ENCODE measurements at places on chromosomes 13 and 19.
A peak's percentile ranks its signal among the peaks of the same experiment; 100 is the strongest.

DNA sequence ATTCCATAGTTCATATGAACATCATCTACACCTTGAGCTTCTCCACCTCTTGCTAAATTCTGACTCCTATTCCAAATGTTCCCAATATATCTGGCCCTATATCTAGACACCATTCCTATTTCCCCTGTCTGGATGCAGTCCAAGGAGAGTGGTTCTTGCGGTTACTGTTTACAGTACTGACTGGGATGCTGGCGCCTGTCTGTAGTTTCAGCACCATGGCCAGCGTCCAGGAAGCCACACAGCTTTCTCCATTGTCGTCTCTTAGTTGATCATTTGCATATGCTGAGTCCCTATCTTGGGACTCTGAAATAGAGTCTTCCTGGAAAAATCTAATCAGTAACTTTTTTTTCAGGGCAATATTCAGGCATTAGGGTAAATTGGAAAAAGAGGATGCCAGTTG, 14.9 kb downstream of the LAIR2 start:
- H3K36me3 ChIP-seq = no peaks in the 10 kb centered on the region
- no peaks in the 10 kb centered on the region for H3K4me1 ChIP-seq
- no peak overlapping the region for H3K27ac ChIP-seq
- H3K4me3 ChIP-seq = no peak overlapping the region
- DNase-seq = peak; percentile 91

DNA sequence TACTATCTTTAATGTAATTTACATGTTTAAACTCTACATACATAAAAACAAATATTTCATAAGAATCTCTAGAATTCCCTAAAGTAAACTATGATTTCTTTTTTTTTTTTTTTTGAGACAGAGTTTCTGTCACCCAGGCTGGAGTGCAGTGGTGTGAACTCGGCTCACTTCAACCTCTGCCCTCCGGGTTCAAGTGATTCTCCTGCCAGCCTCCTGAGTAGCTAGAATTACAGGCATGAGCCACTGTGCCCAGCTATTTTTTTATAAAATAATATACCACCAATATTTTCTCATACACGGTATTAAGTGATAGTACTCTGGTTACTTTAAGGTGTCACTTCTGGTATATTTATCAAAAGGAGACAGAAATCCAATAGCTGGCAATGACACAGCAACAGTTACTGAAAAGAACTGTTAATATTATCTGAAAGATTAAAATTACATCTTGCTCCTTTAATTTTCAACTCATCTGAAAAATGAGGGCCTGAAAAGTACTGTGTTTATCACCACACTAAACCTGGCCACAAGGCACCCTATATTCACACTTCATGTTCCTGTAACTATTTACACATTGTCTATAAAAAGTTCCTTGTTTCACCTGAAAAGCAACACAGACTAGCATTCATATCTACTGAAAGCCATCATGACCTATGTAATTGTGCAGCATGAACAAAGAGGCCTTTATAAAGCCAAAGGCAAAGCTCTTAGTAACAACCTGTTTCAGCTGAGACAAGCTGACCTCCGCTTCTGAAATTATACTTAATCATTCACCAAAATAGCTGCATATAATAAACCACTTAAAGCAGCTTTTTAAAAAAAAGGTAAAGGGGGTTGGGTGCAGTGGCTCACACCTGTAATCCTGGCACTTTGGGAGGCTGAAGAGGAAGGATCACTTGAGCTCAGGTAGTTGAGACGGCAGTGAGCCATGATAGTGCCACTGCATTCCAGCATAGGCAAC, 106.1 kb downstream of the SLC25A15 start:
- H3K36me3 ChIP-seq = no peaks in the 10 kb centered on the region
- no peaks in the 10 kb centered on the region for H3K4me1 ChIP-seq
- DNase-seq = no peak
- no peak overlapping the region for H3K27ac ChIP-seq
- no peaks in the 10 kb centered on the region for H3K27me3 ChIP-seq
- H3K4me3 ChIP-seq = no peak overlapping the region

GRCh38 chr19:2567996-2568395, 92.1 kb downstream of the GADD45B start:
- no peak overlapping the region for H3K27ac ChIP-seq
- H3K4me1 ChIP-seq = peaks cover 9% of the 10 kb centered on the region
- no peaks in the 10 kb centered on the region for H3K36me3 ChIP-seq
- no peaks in the 10 kb centered on the region for H3K27me3 ChIP-seq
- no peak overlapping the region for H3K4me3 ChIP-seq

DNA sequence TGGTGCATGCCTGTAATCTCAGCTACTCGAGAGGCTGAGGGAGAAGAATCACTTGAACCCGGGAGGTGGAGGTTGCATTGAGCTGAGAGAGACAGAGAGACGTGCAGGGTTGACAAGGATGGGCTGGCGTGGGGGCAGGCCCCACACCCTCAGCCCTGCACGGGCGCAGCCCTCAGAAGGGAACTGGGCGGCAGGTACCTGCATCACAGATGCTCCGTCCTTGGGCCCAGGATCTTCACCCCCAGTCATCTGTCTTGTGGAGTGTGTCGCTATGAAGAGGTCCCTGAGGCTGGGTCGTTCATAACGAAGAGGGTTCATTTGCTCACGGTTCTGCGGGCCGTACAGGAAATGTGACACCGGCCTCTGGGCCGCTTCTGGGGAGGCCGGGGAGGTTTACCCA, 20.3 kb downstream of the C2CD4C start:
- H3K27ac ChIP-seq = no peak overlapping the region

DNA sequence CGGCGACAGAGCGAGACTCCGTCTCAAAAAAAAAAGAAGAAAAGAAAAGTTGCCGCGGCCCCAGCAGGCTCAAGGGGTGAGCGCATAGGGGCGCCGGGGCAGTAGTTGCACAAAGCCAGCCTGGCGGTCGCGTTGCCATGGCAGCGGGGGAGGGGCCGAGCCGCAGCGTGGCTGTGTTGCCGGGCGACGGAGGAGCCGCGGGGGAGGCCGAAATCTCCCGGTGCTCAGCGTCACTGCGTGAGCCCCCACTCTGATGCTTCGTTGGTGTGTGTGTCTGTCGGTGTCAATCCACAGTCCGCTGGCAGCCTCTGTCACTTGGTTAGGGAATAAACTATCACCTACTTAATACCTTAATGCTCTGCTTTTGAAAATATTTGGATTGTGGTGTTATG, 82.9 kb upstream of the C1QTNF9B start:
- H3K36me3 ChIP-seq = no peaks in the 10 kb centered on the region
- peak; percentile 88 for DNase-seq
- H3K27ac ChIP-seq = no peak overlapping the region
- H3K4me3 ChIP-seq = peak overlapping the region; percentile 58
- H3K4me1 ChIP-seq = peaks cover 2% of the 10 kb centered on the region

DNA sequence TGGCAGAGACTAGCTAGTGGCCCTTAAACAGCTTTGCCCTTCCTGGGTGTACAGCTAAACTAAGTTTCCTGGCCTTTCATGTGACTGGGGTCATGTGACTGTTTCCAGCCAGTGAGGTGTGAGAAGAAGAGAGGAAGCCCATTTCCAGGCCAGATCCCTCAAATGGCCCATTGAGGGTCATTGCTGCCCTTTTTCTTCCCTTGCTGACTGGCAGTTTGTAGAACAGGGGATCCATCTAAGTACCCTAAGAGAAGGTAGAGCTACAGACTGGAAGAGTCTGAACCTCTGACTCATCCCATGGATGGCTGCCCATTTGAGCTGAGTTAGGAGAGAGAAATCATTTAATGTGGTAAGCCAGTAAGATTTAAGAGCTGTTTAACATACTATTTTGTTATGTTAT, 2.8 kb downstream of the SWSAP1 start:
- no peak overlapping the region for H3K4me3 ChIP-seq
- peak; percentile 33 for DNase-seq

GRCh38 chr19:35194012-35194984, 34.2 kb downstream of the FAM187B start:
- no peaks in the 10 kb centered on the region for H3K36me3 ChIP-seq
- no peak overlapping the region for H3K4me3 ChIP-seq
- no peaks in the 10 kb centered on the region for H3K27me3 ChIP-seq
- H3K27ac ChIP-seq = no peak overlapping the region

DNA sequence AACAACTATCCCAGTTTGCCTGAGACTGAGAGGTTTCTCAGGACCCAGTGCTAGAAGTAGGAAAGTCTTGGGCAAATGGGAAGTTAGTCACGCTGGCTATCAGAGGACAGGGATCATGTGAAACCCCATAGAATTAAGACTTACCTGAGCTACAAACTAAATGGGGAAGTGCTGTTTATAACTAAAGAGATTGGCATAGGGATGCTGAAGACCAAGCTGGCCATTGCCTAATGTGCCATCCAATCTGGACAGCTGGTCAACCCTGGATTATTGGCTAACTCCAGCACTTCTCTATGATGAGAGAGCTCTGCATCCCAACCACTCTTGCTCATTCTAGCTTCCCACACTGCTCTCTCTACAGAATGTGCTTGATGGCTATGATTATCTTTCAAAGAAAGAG, 216.1 kb downstream of the TDRD3 start:
- no peak for DNase-seq
- no peaks in the 10 kb centered on the region for H3K27me3 ChIP-seq
- no peak overlapping the region for H3K4me3 ChIP-seq
- no peak overlapping the region for H3K27ac ChIP-seq
- no peaks in the 10 kb centered on the region for H3K4me1 ChIP-seq

- H3K27ac ChIP-seq = no peak overlapping the region
- DNase-seq = peak; percentile 28
- H3K36me3 ChIP-seq = peaks cover 2% of the 10 kb centered on the region
- H3K4me3 ChIP-seq = no peak overlapping the region
- H3K4me1 ChIP-seq = peaks cover 5% of the 10 kb centered on the region
- H3K27me3 ChIP-seq = no peaks in the 10 kb centered on the region
Measured at GRCh38 chr13:41054212-41054877, 7.0 kb upstream of the WBP4 start.

- no peaks in the 10 kb centered on the region for H3K4me1 ChIP-seq
- DNase-seq = peak; percentile 9
- H3K27me3 ChIP-seq = no peaks in the 10 kb centered on the region
- peaks cover 38% of the 10 kb centered on the region for H3K36me3 ChIP-seq
- H3K27ac ChIP-seq = no peak overlapping the region
Measured at GRCh38 chr19:19021115-19021514, 12.2 kb downstream of the SUGP2 start.

- no peak overlapping the region for H3K4me3 ChIP-seq
- H3K36me3 ChIP-seq = no peaks in the 10 kb centered on the region
- DNase-seq = peak; percentile 59
- H3K27ac ChIP-seq = no peak overlapping the region
- H3K27me3 ChIP-seq = no peaks in the 10 kb centered on the region
Measured at GRCh38 chr13:44417876-44418275, 44.3 kb downstream of the SERP2 start.

- H3K36me3 ChIP-seq = no peaks in the 10 kb centered on the region
- H3K4me1 ChIP-seq = peaks cover 27% of the 10 kb centered on the region
- peak overlapping the region; percentile 31 for H3K27ac ChIP-seq
- H3K27me3 ChIP-seq = no peaks in the 10 kb centered on the region
Measured at GRCh38 chr13:44817131-44817671, 172.1 kb downstream of the NUFIP1 start.

GRCh38 chr19:12648088-12648487, 18.5 kb downstream of the MAN2B1 start:
- no peaks in the 10 kb centered on the region for H3K4me1 ChIP-seq
- no peak overlapping the region for H3K4me3 ChIP-seq
- no peak overlapping the region for H3K27ac ChIP-seq
- peaks cover 13% of the 10 kb centered on the region for H3K36me3 ChIP-seq

DNA sequence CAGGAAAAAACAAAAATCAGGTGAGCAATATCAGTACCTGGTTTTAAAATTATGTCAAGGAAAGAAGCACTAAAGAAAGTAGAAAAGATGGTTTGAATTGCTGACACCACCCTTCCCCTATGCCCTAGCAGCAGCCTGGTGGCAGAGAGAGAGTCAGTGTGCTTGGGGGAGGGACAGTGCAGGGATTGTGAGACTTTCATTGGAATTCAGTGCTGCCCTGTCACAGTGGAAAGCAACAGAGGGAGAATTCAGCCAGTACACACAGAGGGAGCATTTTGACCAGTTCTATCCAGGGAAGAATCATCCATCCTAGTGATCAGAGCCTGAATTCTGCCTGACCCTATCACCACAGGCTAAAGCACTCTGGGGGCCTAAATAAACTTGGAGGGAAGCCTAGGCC, 222.4 kb upstream of the PCDH17 start:
- no peaks in the 10 kb centered on the region for H3K36me3 ChIP-seq
- no peak overlapping the region for H3K27ac ChIP-seq
- H3K4me3 ChIP-seq = no peak overlapping the region
- no peaks in the 10 kb centered on the region for H3K27me3 ChIP-seq
- peaks cover 4% of the 10 kb centered on the region for H3K4me1 ChIP-seq
